GM06990 (cell line): ENCODE measurements at places on chromosomes 4 and X.

- no peak for DNase-seq
Measured at GRCh38 chrX:11698702-11699101, 33.0 kb upstream of the ARHGAP6 start.

GRCh38 chr4:121765971-121766538 is 1.1 kb upstream of the SMIM43 start:
- DNase-seq = no peak

DNA sequence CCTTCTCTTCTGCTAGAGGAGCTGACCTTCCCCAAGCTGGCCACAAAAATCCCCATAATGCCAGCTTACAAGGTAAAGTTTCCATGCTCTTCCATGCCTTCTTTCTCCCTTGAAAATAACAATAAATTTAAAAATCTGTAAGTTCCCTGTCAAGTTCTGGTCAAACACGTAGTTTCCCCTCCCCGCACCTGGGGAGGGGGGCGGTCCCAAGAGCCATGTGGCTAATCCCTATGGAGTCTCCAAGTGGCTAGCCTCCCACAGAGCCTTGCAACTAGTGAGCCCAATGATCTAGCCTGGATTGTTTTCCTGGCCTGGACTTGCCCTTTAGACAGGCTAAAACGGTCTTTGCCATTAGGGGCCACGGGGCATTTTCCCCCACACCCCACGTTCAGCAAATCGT is 2.1 kb upstream of the NRK start:
- no peak for DNase-seq

GRCh38 chr4:1592068-1592708 is 91.9 kb downstream of the FAM53A start:
- no peak for DNase-seq

DNA sequence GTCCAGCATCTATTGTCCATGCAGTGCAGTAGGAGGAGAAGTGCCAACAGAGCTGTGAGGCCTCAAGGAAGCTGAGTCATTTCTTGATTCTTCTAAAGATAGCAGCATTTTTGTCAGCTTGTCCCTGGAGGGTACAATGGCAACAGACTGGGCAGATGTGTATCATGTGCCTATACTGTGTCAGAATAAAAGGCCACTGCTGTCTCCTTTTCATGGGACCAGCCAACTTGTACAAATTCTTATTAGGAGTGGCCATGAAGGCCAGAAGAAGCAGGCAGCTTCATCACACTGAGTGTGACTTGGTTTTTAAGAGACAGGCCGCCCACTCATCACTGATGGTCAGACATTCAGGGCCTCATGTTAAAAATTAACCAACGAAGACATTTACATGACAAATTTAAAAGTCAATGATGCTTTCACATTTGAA is 185.0 kb upstream of the FAM241A start:
- DNase-seq = peak; percentile 42

DNA sequence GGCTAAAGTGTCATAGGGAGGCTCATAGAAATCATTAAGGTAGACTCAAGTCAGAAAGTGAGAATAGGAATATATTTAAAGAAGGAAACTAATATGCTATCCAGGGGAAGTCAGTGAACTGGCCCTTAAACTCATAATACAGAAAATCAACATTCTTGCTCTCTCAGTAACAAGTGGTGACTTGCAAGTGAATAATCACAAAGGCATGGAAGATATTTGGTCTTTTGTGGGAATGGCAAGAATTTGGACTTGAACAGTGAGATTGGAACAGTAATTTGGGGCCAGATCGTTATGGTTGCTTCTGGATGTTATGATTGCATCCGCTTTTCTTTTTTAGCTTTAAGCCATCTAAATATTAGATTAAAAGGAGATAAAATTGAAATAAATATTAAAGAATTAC is 103.8 kb downstream of the TBC1D19 start:
- no peak for DNase-seq

DNA sequence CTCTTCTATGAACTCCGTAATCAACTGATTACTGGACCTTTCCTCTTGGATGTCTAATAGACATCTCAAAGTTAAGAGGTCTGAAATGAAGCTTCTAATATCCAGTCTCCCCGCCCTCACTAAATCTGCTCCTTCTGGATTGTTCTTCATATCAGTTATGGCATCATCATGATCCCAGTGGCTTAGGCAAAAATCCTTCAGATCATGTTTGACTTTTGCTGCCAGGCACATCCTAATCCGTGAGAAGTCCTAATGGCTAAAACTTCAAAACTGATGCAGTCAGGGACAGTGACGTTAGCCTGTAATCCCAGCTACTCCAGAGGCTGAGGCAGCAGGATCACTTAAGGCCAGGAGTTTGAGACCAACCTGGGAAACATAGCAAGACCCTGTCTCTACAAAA is 55.1 kb upstream of the GUCY1A1 start:
- no peak for DNase-seq

- DNase-seq = no peak
Measured at GRCh38 chr4:140408974-140409373, 18.5 kb downstream of the CLGN start.

GRCh38 chr4:140834839-140835495 is 78.8 kb upstream of the TBC1D9 start:
- DNase-seq = no peak

GRCh38 chrX:150664290-150664689 is 28.9 kb upstream of the MTMR1 start:
- no peak for DNase-seq

GRCh38 chrX:104310657-104311254 is 56.0 kb upstream of the ESX1 start:
- DNase-seq = no peak

GRCh38 chr4:7411896-7412553 is 22.7 kb downstream of the PSAPL1 start:
- DNase-seq = no peak

DNA sequence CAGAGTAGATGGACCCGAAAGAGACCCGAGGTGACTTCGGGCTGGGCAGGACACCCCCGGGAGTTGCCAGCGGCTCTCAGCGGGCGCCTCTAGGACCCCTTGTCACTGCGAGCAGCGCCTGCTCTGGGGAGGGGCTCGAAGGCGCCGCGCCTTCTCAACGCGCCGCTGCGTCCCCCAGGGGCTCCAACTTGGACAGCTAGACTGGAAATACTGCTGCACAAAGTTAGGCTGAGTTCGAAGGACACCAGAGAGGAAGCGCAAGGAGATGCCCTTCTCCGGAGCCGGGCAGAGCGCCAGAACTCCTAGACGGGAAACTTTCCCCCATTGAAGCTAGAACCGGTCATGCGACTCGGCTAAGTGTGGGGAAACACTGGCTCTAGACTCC is 493 bp upstream of the KCNIP4 start:
- DNase-seq = no peak

DNA sequence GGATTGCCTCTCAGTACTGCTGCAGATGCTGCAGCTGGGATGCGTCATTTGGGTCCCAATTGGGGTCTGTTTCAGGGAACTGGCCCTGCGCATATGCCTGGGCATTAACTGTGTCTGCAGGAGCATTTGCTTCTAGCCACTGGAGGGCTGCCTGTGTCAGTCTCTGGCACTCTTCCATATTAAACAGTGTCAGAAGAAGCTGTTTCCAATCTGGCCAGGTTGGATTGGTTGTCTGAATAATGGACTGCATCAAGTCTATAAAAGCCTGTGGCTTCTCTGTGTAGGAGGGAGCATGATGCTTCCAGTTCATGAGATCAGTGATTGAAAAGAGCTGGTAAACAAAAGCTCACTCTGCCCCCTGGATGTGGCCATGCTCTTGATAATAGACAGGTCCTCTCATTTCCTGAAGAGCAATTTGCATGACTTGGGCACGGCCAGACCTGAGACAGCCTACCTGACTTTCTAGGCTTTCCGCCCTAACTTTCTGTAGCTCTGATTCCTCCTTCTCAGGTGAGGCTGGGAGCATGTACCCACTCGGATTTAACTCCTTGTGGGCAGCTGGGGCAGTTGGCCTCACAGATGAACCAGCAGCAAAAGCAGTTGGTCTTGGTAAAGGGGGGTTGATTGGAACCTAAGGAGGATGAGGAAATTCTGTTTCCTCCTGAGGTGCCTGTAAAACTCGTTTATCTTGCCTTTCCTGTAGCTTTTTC is 29.2 kb downstream of the SULT1E1 start:
- DNase-seq = no peak

GRCh38 chr4:127778102-127778501 is 4.0 kb upstream of the HSPA4L start:
- DNase-seq = no peak

DNA sequence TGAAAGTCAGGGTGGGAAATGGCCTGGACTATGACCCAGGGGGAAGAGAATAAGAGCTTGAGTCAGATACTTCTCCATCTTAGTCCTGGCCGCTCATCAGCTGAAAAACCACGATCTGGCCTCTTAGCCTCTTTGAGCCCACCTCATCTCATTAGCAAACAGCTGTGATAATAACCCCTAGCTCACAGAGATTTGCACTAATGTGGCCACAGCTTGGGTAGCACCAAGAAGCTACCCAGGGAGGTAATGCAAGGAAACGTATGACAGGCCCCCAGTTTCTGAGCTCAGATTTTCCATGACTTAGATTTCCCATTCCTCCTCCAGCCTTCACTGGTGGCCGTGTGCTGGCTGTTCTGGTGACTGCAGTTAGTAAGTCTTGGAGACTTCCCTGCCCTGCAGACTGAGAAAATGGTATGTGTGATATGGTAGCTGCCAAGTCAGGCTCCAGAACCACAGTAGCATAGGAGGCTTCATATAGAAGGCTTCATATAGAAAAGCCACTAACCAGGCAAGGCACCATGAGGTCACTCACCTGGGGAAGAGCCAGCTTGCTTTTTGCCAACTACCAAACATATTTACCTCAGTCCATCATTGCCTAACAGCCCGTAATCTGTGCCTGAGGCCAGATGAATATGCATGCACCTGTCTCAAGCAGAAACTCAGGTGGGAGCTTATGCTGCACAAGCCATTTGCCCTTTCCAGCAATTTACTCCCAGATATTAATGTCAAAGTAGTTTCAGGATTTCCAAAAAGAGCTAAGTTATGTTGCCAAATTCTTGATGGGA is 51.4 kb upstream of the GABRE start:
- no peak for DNase-seq

DNA sequence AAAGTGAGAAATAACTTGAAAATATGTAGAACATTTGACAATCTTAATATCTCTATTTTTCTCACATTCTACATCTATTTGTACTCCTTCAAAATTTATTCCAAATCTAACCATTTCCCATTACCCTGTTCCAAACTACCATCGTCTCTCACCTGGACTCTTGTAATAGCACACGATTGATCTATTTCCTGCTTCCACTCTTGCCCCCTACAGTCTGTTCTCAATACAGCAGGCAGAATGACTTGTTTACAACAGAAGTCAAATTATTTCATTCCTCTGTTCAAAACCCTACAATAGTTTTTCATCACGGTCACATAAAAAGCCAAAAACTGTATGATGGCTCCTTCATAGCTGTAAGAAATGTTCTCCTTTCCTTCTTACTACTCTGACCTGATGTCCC is 21.1 kb upstream of the LUZP4 start:
- no peak for DNase-seq
